KBM-7 (cell line): ENCODE measurements at places on chromosomes 4 and X.

DNA sequence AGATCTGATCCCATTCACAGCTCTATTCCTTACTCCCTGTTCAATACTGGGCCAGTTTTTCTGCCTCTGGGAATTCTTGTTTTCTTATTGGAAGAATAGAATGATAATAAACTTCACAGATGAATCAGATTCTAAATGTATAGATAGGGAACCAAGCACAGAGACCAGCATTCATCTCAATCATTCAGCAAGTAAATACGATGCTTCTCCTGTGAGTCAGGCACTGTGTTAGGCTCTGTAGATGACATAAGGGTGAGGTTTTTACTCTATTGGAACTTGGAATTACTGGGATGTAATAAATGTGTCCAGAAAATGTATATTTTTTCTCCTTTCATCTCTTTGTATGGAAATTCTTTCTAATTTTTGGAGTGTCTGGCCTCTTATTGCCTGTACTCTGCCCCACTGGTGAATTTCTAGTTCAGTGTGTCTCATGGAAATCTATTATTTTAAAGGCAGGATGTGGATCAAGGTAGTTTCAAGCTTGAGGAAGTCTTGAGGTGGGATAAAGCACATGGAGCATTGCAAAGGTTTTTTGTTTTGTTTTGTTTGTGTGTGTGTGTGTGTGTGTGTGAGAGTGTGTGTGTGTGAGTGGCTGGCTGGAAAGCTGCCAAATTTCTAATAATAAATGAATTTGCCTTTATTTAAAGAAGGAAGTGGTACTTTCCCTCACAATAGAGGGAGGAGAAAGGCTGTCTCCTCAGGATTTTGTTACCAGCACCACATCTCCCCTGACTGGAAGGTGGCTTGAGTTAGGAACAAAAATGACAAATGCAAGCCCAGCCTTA lies 117.9 kb upstream of the HS3ST1 start:
- DNase-seq, result no peak

DNA sequence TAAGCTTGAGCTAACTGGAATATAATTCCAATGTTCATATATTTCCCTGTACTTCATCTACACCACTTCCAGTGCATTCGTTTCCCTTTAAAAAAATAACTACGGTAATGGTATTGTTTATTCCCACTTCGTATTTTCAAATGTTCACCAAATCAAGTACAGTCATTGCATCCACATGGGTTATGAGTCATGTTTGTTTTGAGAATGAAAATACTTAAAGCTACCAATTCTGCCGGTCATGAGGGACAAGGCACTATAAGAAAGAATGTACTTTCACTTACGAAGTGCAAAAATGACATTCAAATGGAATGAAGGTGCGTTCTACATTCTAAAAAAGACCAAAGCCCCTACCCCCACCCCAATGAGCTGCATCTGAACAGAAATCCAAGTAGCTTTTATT lies 174.4 kb upstream of the FGF13 start:
- DNase-seq, result no peak

GRCh38 chrX:69226459-69227158 lies 61.4 kb upstream of the PJA1 start:
- DNase-seq, result no peak

DNA sequence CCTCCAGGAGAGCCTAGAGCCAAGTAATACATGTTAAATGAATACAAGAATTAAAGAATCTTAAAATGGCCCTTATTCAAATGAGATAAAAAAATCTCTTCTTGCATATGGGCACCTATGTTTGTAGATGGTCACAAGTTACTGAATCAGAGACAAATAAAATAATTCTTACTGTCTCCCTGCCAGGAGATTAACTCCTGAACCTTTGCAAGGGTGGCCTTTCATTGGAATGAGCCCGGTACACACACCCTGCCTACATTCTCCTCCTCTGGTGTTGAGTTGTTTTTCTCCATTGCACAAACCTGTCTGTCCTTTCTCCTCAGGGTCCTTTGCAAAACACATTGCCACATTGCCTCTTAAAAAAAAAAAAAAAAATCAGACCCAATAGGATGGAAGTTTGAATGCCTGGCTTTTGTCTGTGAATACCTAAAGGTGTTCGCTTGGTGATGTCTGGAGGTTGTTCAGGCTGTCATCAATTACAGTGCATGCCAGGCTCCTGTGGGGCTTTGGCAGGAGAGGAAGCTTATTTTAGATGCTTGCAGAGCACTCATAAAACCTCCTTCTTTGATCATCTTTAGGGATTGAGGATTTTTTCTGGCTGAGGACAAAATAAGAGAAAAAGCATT lies 8.3 kb upstream of the TMEM154 start:
- DNase-seq, result no peak

GRCh38 chr4:78296261-78296660 lies 239.1 kb downstream of the FRAS1 start:
- DNase-seq, result no peak

- DNase-seq, result peak; percentile 76
Observed at GRCh38 chrX:16671005-16671404, 21.0 kb downstream of the S100G start.

DNA sequence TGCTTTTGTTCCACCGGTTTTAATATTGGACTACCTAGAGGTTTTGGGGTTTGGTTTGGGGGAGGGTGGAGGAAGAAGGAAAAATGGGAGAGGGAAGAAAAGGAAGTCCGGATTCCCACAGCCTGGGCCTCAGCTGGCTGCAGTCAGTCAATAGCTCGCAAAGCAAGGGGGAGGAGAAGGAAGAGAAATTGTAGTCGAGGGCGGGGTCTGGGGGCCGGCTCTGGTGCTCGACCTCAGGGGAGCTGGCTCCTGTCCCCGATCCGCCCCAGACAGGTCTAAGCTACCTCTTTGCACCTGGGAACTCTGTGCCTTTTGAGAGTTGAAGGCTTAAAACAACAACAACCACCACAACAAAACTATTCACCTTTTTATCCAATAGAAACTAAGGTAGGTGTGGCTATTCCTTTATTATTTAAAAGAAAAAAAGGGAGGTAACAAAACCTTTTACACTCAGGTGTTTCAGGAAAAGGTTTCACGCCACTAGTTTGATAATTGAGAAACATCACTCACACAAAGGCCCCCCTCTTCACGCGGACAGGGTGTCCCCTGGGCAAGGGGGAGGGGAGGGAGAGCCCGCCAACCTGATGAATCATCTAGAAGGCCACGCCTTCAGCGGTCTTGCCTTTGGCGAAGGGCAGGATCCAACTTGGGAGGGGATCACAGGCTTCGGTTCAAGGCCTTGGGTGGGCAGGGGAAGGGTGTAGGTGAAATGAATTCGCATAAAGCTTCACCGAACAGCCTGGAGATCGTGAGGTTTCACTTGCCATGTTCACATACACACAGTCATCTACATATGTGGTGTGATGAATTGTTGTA lies 1.6 kb upstream of the LNX1 start:
- no peak for DNase-seq

- DNase-seq, result no peak
Observed at GRCh38 chr4:67727124-67727850, 26.3 kb upstream of the UBA6 start.

- no peak for DNase-seq
Observed at GRCh38 chr4:74900862-74901261, 32.1 kb upstream of the PARM1 start.

DNA sequence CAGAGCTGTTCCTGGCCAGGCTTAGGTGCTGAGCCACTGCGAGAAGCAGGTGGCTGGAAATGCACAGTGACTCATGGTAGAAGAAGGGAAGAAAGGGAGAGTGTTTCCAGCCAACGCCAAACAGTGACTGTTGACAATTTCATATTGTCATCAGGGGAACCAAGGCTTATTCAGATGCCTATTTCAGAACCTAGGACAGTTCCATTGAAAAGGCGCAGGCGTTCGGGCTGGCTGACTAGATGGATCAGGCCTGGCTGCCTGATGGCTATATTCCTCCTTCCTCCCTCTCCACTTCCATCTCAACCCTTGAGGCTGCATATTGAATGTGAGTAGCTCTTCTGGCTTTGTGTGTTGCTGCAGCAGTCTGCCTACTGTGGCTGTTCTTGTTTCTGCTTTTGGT lies 73.0 kb upstream of the FRMPD4 start:
- DNase-seq, result peak; percentile 19

GRCh38 chrX:21802054-21802670 lies 37.3 kb upstream of the MBTPS2 start:
- no peak for DNase-seq

DNA sequence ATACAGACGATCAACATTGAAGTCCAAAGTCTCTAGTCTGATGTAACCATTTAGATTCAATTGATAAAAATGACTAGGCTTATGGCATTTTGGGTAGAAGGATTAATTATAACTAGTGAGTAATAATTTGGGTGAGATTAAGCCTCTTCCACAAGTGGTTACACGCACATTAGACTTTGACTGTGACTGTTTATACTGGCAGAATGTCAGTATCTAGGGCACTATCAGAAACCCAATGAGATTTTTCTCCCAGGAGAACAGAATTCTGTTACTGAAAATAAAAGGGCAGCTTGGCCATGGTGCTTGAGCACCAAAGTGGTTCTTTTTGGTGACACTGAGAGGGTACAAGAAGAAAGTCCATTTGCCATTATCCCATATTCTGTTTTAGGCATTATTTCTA lies 3.3 kb downstream of the PLS3 start:
- no peak for DNase-seq

DNA sequence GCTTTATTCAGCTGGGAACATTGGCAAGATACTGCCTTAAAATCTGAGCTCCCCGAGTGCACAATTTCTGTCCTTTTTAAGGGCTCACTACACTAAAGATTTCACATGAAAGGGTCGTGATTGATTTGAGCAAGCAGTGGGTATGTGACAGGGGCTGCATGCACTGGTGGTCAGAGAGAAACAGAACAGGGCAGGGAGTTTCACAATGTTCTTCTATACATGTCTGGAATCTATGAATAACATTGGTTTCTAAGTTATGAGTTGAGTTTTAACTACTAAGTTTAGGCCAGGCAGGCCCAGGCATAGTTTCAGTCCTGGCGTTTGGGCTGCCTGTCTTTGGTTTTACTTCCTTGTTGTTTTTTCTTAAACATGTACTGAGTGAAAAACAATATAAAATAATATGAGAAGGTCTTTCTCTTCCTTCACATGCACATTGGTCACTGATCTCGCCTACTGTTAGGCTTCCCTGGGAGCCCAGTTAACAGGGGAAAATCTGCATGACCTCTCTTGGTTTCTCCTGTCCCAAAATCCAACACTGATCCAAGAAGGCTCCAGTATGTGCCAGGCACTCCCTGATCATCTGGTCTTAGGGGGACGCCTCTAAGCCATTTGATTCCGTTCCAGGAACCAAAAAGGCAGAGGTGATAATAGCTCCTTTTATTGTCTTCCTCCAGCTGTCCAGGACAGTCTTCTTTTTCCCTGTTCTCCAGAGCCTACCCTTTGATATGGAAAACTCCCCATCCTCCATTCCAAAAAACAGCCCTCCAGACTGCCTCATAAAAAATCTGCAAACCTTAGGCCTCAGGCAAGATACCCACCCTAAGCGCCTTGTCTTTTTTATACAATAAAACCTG lies at the start of gene UGT2B17:
Gene UGT2B17 (minus strand): TSS at position 51 of the 854 bp plus-strand sequence. CDS start 7,838 bp downstream, outside the sequence.
- DNase-seq, result no peak

GRCh38 chr4:142314686-142315085 lies 531.4 kb downstream of the INPP4B start:
- no peak for DNase-seq

DNA sequence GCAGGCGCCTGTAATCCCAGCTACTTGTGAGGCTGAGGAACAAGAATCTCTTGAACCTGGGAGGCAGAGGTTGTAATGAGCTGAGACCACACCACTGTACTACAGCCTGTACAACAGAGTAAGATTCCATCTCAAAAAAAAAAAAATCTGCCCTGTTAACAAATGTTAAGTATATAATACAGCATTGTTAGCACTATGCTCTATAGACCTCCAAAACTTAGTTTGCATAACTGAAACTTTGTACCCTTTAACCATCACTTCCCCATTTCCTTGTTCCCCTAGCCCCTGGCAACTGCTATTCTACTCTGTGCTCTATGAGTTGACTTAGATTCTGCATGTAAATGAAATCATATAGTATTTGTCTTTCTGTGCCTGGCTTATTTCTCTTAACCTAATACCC lies 76.7 kb downstream of the TAB3 start:
- DNase-seq, result peak; percentile 24

GRCh38 chr4:34469516-34469915 lies 1774.8 kb downstream of the ARAP2 start:
- DNase-seq, result no peak

DNA sequence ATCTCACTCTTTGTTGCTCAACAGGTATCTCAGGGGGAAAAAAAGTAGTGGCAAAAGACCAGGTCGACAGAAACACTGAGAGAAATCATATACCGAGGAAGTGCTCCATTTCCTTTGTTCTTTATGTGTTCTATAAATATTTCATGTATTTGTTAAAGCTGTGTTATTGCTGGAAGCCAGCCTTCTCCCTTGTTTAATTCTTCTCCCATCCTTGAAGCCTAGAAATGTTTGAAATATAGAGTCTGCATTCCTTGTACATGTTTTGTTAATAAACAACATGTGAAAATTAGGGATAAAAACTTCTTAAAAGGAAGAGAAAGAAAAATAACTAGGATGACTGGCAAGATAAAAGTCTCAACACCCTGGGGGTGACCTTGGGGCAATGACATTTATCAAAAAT lies 186.2 kb downstream of the ANKRD50 start:
- no peak for DNase-seq

GRCh38 chr4:141376769-141377168 lies 156.1 kb downstream of the ZNF330 start:
- DNase-seq, result no peak

DNA sequence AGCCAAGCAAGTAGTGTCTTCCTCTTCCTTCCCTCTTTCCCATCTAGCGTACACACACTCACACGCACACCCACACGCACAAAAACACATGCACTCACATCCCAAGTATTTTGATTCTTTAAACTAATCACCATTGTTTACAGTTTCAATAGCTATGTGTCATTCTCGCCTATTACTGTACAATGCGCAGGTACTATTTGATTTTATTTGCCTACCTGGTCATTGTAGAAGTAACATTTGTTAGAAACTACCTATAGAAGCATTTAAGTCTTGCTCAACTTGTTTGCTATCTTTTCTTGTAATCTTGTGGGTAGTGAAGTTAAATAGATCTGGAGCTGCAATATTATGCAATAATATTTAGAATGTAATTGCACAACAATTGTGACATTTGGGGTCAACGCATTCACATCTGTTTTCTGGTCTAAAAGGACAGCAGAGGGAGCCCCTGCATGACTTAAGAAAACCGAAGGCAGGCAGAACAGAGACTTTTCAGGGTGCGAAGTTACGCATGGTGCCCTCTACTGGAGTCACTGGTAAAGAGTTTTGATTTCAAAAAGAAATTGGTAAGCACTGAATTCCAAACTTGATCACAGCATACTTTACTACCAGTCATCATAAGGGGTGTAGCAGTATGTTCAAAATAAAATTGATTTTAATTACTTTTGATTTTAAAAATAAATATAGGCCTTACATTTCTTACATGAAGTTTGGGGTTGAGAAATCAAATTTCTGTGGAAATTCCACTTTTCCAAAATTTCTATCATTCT lies 503.3 kb upstream of the FAM241A start:
- DNase-seq, result peak; percentile 78

DNA sequence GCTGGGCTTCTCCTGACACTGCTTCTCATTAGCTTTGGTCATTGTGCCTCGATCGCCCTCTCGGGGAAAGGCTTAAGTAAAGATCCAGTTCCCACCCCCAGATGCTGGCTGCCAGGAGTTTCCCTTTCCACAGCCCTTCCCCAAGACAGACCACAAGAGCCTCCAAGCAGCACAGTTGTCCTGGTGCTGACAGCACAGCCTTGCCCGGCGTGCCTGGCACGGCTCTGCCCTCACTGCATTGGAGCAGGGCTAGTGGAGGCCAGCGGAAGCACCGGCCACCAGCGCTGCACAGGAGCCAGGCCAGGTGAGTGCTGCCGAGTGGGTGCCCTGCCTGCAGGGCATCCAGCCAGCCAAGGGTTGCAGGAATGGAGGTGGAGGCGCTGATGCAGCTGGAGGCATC lies 9.7 kb upstream of the MSANTD1 start:
- no peak for DNase-seq

- DNase-seq, result no peak
Observed at GRCh38 chr4:8838961-8839431, 32.6 kb downstream of the HMX1 start.
